ENCODE measurements at places on chromosomes 7 and 10.

DNA sequence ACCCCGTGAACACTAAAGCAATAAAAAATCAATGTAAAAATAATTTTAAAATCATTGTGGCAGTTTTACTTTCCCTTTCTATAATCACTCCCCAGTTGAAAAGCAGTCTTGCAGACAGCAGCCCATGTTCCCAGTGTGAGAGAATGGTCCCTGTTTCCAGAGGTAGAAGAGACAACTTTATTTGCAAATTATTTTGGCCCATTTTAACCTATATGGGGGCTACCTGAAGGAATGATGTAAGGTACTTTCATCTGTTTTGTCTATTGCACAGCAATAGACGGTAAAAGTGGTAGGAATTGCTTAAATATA, 559.8 kb downstream of the ZWINT start:
- no peak for DNase-seq

- DNase-seq, result no peak
Measured at GRCh38 chr7:127730658-127731276, 78.8 kb downstream of the SND1 start.

GRCh38 chr7:64613653-64614052, 50.8 kb upstream of the ZNF680 start:
- no peak for DNase-seq

DNA sequence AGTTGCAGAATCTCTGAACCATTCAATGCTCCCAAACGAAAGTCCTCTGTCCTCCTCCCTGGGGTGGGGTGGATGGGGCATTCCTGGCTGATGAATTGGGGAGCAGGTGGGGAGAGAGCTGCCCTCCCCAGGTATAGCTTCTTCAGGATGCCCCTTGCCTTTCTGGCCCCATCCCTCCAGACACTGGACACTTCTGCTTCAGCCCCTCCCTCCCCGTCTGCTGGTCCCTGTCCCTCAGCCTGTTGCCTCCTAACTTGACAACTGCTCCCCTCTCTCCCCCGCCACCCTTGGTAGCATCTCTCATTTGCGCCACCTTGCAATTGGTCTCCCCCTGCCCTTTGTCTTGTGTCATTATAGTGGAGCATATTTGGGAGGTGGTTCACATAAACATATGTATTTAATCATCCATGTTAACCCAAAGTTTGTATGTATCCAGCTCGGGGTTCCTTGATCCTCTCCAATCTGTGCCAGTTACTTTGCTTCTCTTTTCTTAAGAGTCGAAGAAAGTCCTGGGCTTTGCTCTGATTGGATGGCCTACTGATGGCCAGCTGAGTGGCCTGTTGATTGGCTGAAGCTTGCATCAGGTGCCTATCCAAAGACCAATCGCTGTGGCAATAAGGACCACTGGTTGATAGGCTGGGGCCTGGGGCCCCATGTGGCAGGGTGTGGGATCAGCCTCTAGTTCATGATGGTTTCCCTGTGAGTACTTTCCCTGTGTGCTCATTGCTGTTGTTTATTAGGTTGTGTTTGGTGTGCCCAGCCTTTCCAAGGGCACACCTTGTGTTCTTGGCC, 4.0 kb upstream of the GCK start:
- DNase-seq, result no peak

DNA sequence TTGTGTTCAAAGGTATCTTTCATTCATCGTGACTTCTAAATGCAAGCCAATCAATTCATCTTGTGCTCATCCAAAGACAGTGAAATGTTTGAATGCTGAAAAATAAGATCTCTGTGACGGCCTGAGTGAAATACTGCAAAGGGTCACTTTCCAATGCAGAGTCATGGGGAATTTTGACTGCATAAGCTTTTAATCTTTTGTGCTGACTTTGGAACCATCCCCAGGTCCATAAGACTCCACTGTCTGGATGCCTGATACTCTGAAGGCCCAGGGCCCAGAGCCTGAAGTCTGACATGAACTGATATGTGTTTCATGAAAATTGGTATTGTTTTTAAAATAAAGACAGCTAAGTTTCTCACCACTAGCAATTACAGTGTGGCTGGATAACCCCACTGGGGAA, 39.0 kb downstream of the PPP1R3C start:
- DNase-seq, result no peak

DNA sequence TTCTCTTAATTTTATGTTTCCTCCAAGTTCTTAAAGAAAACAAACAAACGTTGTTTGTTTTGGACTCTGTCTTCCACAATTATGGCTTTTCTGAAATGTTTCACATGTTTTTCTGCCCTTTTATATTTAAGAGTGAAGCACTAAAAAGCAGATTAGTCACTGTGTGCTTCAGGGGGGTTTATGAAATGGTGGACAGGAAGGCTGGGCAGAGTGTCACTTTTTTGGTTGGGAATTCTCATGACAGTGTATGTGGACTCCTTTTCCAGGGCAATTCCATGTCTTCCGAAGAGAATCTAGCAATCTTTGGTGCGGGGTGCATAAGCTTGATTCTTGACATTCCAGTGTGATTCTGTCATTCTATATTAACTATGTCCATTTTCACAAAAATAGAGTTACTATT, 669.4 kb downstream of the PARD3 start:
- DNase-seq, result no peak

Measured in NCI-H2171 treated with DMSO at 0.1 percent for 48 hours (cell line).